ENCODE measurements at places on chromosomes 4 and X.

DNA sequence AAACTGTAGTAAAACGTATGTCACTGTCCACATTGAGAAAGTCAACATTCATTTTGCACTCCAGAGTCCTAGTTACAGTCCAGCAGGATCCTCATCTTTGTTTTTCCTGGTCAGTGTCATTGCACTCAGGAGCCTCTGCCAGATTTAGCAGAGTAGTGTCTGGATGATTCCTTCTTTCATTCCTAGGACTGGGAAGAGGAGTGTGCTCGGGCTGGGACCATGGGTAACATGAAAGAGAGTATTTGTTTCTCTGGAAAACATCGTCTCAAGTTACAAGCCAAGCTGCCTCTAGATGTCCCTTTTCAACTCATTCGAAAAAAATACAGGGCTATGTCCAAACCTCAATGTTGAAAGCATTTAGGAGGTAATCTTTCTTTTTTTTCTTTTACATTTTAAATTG is 69.9 kb upstream of the TNIP3 start:
- DNase-seq: no peak

DNA sequence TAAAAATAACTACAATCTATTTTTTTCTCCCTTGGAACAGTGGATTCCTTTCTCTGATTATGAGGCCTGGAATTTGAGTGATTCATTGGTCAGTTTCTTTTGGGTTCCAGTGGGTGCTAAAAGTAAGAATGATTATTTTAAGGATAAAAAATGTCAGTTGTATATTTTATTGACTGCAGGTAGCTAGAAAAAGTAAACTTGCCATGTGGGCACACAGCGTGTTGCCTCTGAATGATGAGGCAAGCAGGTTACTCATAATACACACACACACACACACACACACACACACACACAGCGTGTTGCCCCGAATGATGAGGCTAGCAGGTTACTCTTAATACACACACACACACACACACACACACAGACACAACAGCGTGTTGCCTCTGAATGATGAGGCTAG is 13.8 kb downstream of the GALNT7 start:
- no peak for DNase-seq

DNA sequence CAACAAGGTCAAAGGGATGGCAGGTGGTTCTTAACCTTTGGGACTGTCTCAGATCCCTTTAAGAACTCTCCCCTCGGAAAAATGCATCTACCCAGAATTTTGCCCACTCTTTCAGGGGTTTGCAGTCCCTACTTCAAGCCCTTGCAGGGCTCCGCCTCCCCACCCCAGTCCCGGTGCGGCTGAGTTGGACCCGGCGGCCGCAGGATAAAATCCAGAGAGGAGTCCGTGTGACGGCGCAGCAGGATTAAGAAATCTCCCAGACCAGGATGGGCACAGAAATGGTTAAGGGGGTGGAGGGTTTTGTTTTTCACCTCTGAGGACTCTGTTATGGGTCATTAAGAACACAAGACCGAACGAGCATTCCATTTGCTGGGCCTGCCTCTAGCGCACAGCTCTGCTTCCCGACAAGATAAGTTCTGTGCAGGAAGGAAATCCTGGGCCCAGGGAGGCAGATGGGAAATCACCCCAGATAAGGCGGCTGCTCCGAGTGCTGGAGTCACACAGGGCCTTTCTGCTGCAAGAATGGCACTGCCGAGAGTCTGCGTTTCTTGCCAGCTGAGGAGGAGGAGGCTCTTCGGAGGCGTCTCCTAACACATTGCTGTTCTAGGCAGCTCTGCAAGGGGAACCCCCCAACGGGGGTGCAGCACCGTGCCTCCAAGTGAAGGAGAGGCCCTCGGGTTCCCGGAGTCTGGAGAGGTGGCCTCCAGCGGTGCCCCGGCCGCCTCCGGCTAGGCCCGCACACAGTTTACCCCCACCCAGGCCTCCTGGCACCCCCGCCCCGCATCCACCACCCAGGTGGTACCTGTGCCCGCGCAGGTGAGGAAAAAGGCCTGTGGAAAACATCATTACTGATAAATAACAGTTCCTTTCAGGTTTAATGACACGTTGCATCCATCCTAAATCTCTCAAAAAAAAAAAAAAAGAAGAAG is 277.6 kb downstream of the BCOR start:
- no peak for DNase-seq

- DNase-seq: no peak
Measured at GRCh38 chr4:162912482-162912881, 254.2 kb downstream of the NAF1 start.

DNA sequence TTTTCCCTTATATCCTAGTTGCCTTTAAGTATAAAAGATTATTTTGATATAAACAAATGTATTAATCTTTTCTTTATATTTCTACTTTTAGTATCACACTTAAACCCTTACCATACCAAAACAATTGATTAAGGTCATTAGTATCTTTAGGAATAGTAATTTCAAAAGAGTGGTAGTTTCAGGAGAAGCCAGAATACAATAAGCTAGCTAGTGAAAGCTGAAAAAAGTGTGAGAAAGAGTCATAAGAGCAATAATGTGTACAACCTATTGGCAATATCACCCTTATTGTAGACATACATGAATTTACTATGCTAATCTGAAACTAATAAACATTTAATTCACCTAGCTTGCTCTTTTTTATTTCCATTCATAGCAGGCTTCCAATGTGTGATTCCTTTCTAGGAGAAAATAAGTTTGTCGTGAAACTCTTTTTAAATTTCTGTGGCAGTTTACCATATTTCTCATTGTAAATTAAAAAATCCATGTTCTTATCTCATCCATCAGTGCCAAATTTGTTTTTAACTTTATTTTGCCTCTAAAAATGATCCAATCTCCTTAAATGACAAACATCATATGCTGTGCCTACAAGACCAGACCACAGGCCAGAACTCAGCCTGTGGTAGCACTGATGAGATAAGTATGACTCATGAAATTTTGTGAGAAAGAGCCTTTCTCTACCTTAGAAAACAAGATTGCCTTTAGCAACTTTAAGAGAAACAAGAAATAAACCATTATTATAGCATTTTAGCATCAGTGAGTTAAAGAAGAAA is 8.1 kb downstream of the NEK1 start:
- no peak for DNase-seq

- peak; percentile 41 for DNase-seq
Measured at GRCh38 chrX:154046031-154046781, 26.5 kb upstream of the IRAK1 start.

- DNase-seq: no peak
Measured at GRCh38 chr4:44646151-44646550, 5.3 kb downstream of the YIPF7 start.

GRCh38 chr4:145200366-145200765 is 20.0 kb upstream of the OTUD4 start:
- DNase-seq: no peak

DNA sequence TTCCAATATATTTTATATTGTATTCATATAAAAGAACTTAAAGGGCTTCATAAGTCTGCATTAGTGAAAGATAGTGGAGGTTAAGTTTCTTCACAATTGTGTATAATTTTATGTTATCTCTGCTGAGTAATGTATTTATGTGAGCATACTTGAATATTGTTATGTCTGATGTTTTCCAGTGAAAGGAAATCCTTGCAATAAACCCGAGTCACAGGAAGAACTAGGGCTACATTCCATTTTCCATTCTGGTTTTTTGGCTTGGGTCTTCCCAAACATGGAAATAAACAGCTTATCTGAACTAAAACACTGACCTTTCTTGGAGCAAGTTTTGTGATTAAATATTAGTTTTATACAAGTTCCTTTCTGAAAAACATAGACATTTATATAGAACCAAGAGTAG is 231.3 kb upstream of the GPRIN3 start:
- DNase-seq: no peak

GRCh38 chr4:70936200-70936787 is 34.1 kb downstream of the MOB1B start:
- DNase-seq: no peak

- no peak for DNase-seq
Measured at GRCh38 chr4:47334652-47335051, 128.8 kb downstream of the COMMD8 start.

GRCh38 chrX:19611636-19612376 is 96.5 kb upstream of the MAP3K15 start:
- no peak for DNase-seq

DNA sequence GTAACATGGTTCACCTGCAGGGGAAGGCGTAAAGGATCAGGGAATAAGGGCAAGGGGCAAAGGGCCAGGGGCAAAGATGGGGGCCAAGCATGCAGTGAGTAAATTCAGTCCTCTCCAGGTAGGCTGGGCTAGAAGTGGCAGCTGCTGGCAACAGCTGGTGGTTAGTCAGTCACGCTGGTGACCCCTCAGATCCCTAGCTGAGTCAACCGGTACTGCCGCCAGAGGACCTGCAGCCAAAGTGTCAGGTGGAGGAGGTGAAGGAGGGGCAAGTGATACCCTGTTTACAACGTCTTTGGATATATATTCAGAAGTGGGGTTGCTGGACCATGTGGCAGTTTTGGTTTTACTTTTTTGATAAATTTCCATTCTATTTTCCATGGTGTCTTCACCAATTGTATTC is 24.6 kb upstream of the NAP1L2 start:
- DNase-seq: no peak

DNA sequence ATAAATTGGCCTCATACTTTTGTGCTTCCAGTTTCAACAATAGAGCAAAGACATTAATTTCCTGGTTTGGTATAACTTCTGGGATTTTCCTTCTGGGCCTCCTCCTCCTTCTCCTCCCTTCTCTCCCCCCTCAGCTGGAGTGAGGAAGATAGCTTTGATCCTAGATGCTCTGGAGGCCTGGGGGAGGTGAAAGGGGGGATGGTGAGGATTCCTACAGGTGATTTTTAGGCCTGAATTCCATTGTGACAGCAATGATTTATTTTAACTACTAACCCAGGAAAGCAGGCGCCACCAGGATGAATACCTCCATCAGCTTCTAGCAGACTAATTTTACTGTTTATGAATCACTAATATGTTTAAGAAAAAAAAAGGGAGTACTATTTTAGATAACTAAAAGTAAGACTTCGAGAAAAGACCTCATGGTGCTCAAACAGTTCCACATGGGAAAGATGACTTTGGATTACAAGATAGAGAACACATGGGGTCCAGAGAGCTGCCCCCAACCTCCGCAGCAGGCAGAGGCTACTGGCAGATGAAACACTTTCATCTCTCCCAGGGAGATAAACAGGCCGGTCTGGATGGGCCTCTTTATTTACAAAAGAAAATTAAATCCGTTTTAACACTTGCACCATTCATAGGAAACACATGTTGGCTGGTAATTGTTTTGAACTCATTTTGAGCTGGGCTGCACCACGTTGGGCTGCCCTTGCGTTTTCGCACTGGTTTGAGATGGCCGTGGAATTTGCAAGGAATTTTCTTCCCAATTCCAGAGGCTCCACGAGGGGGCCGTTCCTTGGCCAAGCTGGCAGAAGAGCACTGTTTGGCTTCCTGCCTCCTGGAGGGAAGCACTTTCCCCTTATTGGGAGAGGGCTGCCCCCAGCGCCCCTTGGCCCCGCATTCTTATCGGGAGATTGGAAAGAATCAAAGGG is 125.1 kb upstream of the STX18 start:
- no peak for DNase-seq

- no peak for DNase-seq
Measured at GRCh38 chrX:74344280-74344622, 40.3 kb downstream of the ZCCHC13 start.

GRCh38 chrX:44529310-44529709 is 13.3 kb downstream of the FUNDC1 start:
- no peak for DNase-seq

DNA sequence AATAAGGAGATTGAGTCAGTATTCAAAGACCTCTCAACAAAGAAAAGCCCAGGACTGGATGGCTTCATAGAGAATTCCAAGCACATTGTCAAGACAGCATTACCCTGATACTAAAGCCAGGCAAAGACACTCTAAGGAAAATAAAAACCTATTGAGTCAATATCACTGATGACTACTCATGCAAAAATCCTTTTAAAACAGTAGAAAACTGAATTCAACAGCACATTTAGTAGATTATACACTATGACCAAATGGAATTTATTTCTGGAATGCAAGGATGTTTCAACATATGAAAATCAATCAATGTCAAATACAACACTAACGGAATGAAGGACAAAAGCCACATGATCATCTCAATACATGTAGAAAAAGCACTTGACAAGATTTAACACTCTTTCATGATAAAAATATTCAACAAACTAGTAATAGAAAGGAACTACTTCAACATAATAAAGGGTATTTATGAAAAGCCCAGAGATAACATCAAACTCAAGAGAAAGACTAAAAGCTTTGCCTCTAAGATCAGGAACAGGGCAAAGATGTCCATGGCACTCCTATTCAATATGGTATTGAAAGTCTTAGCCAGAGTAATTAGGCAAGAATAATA is 633.3 kb downstream of the ANKRD50 start:
- DNase-seq: no peak

GRCh38 chr4:56828784-56829535 is 7.5 kb upstream of the SPINK2 start:
- no peak for DNase-seq

DNA sequence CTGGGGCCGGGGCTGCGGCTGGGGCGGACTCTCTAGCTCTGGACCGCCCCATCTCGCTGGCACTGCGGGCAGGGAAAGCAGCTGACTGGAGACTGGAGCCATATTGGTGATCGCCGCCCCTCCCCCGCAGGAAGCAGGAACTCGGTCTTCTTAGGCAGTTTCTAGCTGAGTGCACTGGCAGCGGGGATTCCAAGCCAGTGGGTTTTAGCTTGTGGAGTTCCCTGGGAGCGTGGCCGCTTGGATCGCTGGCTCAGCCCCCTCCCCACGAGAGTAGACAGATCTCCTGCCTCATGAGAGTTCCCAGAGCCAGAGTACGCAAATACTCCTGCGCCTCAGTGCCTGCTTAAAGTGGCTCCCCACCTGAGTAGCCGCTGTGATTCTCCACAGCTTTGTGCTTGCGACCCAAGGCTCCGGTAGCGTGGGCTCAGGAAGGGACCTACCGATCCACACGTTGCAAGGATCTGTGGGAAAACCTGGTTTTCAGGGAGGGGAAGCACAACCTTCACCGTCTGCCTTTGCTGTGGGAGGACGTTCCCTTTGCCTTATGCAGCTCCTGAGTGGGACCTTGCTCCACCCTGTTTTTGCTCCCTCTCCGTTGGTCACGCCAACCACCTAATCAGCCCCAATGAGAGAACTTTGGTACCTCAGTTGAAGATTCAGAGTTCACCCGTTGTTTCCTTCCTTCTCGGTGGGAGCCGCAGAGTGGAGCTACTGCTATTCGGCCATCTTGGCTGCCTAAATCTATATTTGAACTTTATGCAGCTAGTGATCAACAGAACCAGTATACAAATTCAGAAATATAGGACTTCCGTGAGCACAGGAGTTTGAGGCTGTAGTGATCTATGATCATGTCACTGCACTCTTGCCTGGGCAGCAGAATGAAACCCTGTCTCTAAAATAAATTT is 803.9 kb upstream of the PCDH10 start:
- DNase-seq: no peak
